ENCODE measurements at places on chromosomes 2 and 18.

DNA sequence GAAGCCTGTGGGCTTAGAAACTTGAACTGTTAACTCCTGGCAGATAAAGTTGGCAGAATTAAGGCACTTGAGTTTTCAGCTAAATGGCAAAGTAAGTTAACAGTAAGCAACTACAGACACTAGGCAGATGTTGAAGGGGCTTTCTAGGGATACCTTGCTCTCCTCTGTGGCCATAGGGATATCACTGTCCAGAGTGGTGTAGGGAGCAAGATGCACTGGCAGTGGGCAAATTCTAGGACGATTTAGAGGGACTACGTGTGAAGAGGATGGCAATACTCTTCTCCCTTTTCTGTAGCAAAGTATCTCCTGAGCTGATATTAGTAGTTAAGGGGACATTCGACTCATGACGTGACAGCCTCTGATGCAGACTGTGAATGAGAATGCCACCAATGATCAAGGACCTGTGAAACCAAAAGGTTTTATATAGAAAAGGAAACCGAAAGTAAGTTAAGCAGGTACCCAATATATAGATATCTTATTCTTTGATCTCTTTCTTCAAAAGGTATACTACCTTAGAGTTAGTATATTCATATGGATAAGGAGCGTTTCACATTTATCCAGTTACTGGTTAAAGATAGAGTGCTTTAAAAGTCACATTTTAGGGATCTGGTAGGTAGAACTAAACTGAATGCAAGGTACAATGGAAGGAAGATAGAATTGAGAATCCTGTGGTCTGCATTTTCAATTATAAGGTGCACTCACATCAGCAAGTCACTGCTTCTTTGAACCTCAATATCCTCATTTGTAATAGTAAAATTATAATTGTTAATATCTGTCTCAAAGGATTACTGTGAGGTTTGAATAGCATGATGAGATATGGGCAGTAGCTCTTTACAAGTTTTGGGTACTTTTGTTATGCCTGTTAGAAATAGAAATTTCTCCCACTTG is 106.4 kb downstream of the KCNH7 start:
- no peak for DNase-seq

GRCh38 chr18:52391810-52392559 is 52.0 kb downstream of the DCC start:
- DNase-seq = no peak

DNA sequence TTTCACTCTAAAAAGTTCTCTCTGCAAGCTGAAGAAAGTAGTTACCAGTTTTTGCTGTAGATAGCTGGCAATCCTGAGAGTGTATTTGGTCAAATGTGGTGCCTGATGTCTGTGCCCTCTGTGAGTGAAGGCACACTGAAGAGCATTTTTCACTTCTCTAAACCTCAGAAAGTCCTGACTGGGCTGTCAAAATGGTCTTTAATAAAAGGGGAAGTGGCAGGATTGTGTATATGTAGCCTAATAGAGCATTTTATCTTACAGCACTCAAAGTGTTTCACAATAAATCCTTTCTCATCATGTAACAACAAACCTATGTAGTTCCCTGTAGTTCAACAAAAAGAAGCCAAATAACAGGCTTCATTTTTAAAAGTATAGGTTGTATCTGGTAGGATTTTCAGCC is 1552.3 kb upstream of the SLC39A10 start:
- DNase-seq = no peak

GRCh38 chr2:229725716-229726574 is 11.6 kb upstream of the DNER start:
- no peak for DNase-seq

GRCh38 chr18:76102156-76102555 is 392.9 kb downstream of the ZNF516 start:
- DNase-seq = no peak

DNA sequence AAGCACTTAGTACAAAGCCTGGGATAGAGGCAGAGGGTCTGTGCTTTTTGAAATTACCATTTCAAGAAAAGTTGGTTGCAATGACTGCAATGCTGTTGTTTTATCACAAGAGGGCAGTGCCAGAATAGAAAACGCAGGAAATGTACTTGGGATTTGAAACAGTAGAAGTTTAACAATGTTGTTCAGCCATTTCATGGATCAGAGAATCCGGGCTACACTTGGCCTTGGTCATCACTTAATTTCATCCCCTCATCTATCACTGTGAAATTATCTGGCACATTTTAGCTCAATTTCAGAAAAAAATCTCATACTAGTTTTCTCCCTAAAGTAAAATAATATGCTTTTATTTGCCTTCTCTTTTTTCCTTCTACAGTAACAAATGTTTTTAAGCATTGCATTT is 70.8 kb downstream of the RAPGEF4 start:
- peak; percentile 24 for DNase-seq

DNA sequence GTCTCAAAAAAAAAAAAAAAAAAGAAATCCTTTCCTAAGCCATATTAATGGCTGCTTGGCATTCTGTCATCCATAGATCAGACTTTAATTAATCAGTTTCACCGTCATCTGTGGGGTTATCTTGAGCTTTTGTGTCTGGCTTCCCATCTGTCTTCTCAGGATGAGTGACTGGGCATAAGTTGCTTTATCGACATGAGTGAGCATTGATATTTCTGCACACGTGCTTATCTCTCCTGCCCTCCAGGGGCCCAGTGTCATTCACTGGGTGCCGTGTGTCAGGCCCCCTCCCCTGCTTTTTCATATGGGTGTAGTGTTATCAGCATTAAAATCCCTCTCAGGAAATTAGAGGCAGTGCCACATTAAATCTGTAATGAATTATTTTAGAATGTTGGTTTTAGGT is 65.6 kb downstream of the SH3BP4 start:
- no peak for DNase-seq

- DNase-seq = no peak
Measured at GRCh38 chr2:12637754-12638153, 79.0 kb upstream of the TRIB2 start.

- DNase-seq = no peak
Measured at GRCh38 chr2:241903121-241904010, 33.8 kb downstream of the RTP5 start.

DNA sequence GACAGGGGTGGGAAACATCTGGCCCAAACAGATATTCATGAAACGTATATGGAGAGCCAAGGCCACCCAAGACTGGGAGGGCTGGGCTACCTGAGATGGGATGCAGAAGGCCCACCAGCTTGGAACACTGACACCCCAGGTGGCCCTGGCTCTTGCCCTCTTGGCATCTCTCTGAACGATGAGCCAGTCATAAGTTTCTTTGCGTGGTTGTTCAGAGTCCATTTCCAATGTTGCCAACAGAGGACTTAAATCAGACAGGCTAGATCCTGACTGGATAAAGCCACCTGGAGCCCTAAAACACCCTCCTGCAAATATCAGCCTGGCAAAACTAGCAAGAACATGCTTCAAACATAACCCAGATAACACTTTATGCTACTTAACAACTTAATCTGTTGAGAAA is 42.6 kb downstream of the LPIN2 start:
- no peak for DNase-seq

DNA sequence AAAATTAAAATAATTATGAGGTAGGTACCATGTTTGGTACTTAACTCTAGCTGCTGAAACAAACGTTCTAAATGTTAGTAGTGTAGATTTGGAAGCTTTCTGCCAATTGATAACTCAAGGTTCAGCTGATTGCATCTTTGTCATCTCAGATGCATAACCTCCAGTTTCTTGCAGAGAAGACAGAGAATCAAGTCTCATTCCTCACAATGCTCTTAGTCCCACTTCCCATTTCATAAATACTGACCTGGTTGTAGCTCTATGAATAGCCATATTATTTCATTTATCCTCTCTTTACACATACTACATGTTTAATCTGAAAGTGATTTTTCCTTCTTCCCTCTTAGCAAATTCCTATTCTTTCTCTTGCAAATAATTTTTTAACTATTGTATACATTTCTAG is 178.5 kb upstream of the SETBP1 start:
- DNase-seq = no peak

- DNase-seq = no peak
Measured at GRCh38 chr2:69311024-69311416, 76.0 kb downstream of the GFPT1 start.

- DNase-seq = no peak
Measured at GRCh38 chr2:46328291-46328690, 31.1 kb downstream of the EPAS1 start.

DNA sequence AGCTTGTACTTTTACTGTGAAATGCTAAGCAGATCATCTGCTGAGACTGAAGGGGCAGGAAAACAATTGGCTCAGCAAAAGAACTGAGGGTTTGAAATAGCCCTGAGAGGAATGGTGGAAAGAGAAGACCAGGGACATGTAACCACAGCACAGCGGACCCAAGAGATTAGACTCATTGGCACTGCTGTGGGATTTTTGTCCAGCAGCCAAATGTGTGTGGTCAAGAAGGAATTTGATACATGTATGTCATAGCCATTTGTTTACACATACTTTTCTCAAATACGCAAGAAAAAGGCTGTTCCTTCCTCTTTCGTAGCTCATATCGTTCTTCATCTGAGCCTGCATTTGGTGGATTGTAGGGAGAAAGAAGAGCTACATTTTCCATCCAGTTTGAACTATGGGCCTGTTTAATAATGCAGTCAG is 73.8 kb downstream of the TRABD2A start:
- DNase-seq = no peak

- no peak for DNase-seq
Measured at GRCh38 chr2:119758881-119759450, 756 bp upstream of the PTPN4 start.

DNA sequence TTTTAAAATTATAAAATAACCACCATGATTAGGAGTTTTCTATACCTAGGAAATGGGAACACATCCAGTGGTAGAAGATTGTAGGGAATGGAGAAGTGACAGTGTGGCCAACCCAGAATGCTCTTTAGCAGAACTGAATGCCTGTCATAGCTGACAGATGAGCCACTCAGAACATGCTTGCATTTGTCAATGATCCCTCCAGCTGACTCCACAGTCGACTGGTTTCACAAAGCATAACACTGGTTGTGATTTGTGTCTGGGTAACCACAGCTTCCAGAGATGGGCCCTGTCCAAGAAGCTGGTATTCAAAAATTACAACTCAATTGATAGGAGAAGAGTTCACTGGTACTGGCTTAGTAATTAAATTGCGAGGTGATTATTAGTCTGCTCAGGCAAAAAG is 9.0 kb upstream of the CTIF start:
- no peak for DNase-seq

- no peak for DNase-seq
Measured at GRCh38 chr18:59916746-59917145, 16.9 kb downstream of the PMAIP1 start.

DNA sequence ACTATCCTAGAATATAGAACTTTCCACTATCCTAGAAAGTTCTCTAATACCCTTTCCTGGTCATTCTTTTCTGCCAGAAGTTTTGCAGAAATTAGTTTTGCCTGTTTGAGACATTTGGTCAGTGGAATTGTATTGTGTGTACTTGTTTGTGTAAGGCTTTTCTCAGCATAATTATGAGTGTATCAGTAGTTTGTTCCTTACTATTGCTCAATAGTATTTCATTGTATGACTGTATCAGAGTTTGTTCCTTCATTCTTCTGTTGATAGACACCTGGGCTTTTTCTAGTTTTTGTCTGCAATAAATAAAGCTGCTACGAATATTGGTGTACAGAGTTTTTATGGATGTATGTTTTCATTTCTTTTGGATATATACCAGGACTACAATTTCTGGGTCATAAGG is 27.2 kb downstream of the CCDC138 start:
- DNase-seq = no peak

DNA sequence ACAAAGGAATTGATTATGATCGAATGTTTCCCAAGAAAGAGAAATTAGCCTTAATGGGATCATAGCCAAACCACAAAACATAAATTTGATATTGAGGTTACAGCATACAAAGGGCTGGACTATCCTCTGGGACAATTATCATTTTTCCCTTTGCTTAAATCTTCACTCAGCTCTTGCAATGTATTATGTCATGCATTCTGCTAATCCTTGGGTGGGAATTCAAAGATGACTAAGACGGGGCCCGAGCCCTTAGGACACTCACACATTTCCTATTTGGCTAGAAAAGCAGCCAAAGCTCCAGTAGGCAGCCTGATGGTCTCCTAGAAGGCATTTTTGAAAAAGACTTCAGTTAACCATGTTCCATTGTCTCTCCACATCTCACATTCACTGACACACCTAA is 17.2 kb upstream of the NMI start:
- no peak for DNase-seq

DNA sequence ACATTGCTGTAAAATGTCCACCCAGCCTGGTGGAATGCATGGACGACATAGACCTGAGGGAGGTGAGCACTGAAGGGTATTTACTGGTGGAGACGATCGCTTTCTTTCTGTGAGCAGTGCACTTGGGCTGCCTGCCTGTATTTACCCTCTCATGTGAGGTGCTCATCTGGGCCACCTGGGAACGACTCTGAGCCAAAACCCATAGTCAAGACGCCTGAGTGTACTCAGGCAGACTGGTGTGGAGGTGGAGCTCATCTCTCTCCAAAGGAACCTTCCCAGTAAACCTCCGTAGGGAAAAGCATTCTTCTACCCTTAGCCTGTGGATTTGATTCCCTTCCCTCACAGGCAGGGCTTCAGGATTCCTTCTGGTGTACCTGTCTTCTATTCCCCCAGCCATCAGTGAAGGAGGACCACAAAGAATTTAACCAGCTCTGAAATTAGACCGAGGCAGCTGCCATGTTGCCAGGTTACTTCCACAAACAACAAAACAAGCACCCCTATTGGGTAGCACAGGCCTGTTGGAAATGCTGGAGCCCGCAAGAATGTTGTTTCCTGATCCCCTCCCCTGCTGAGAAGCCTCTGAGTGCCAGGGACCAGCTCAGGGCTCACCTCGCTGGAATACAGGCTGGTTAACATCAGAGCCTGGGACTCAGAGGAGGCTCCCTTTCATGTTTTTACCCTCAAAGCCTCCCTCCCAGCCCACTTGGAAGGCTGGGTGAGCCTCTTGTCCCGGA is 47.5 kb upstream of the TXNDC2 start:
- no peak for DNase-seq

- DNase-seq = no peak
Measured at GRCh38 chr18:37402735-37403099, 162.9 kb downstream of the CELF4 start.

GRCh38 chr18:60279391-60279790 is 93.2 kb downstream of the MC4R start:
- DNase-seq = no peak

DNA sequence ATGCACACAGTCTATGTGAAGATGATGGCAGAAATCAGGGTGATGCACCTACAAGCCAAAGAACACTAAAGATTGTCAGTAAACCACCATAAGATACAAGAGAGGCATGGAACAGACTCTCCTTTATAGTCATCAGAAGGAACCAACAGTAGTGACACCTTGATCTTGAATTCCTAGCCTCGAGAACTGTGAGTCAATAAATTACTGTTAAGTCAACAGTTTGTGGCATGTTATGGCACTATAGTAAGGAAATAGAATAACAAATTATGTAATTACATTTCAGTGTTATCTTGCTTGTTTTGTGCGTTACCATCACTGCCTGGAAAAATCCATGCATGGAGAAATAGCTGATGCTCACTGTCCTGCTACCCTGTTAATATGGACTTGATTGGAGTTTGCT is 110.2 kb upstream of the LRP1B start:
- no peak for DNase-seq

DNA sequence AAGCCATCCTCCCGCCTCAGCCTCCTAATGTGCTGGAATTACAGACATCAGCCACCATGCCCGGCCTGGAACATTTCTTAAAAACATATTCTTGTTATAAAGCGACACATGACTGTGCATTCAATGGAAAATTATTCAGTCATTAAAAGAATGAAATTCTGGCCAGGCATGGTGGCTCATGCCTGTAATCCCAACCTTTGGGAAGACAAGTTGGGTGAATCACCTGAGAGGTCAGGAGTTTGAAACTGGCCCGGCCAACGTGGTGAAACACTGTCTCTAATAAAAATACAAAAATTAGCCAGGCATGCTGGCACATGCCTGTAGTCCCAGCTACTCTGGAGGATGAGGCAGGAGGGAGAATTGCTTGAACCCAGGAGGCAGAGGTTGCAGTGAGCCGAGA is 21.6 kb upstream of the RPRD1A start:
- no peak for DNase-seq
